ENCODE measurements at places on chromosomes 4 and X.

GRCh38 chrX:19595043-19595677 is 79.9 kb upstream of the MAP3K15 start:
- DNase-seq = no peak

DNA sequence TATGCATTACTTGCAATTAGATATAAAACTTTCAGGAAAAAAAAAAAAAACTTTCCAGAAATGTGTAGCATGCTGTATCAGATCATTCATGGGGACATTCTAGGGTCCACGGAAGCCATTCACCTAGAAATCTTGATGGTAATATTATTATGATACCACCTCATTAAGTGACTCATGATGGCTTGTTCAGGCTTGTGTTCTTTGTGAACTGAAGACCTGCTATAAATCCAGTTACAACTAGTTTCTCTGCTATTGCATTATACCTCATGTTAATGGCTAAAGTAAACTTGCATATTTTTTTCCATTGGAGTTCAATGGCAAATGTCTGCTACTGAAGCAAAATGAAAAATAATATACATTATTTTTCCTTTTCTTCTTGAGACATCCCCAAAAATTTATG is 35.3 kb upstream of the PTPN13 start:
- no peak for DNase-seq

- no peak for DNase-seq
Observed at GRCh38 chrX:72080800-72081199, 50.9 kb downstream of the RTL5 start.

GRCh38 chr4:109185951-109186350 is 116.5 kb downstream of the COL25A1 start:
- no peak for DNase-seq

Measured in erythroblast (primary cell).